ENCODE measurements at places on chromosomes 4 and X.
A peak's percentile ranks its signal among the peaks of the same experiment; 100 is the strongest.

DNA sequence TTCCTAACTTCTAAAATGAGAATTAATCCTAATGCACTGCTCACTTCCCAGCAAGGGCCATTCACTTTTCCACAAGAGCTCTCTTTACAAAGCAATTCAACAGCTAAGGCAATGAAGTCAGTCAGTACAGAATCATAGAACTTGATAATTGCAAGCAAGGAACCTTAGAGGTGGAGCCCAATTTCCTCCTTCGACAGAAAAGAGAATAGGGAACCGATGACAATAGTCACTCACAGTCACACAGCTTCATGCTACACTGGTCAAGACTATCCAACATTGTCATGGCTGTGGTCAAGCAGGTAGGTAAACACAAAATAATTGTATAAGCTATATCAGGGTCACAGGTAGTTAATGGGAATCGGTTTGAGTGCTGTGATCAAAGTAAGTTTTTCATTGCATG, 90.0 kb downstream of the ELOVL6 start:
- DNase-seq, result no peak

DNA sequence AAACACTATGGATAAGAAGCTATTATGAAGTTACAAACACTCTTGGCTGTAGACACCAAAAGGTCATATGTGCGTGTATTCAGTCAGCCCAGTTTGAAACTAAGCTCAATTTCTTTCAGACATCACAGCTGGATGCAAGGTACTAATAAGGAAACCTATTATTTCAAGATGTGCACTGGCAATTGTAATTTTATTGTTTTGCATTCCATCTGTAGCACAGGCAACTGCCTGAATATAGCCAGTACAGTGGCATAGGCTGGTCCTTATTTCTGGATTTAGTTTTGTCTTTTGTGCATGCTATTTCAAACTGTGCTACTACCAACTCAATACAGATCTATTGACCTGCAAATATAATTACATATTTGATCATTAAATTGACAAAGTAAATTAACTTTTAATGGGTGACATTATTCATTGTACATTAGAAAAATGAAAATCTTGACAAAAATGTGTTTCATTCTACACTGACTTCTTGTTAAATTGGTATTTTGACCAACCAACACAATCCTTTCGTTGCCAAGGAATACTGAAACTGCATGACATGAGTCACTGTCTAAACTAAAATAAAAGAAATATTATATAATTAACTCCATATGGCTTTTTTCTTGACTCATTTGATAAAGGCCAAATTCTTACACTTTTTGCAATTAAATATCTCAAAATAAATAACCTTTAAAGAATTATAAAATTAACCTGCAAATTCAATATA, 594.3 kb upstream of the ADGRL3 start:
- DNase-seq, result peak; percentile 72

GRCh38 chr4:139316733-139317132, 14.5 kb upstream of the NDUFC1 start:
- DNase-seq, result no peak

DNA sequence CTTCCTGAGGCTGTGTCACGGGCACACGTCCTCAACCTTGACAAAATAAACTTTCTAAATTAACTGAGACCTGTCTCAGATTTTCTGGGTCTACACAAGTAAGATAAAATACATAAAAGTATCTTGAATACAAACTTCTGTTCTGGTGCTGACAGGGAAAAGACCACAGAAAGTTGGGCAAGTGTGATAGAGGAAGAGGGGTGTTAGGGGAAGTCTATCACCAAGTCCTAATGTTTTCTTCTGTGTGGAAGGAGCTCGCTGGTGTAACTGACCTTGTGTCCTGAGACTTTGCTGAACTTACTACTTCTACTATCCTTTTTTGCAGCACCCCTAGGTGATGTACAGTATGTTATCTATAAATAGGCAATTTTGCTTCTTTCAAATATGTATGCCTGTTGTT, 97.0 kb upstream of the STIM2 start:
- DNase-seq, result no peak

DNA sequence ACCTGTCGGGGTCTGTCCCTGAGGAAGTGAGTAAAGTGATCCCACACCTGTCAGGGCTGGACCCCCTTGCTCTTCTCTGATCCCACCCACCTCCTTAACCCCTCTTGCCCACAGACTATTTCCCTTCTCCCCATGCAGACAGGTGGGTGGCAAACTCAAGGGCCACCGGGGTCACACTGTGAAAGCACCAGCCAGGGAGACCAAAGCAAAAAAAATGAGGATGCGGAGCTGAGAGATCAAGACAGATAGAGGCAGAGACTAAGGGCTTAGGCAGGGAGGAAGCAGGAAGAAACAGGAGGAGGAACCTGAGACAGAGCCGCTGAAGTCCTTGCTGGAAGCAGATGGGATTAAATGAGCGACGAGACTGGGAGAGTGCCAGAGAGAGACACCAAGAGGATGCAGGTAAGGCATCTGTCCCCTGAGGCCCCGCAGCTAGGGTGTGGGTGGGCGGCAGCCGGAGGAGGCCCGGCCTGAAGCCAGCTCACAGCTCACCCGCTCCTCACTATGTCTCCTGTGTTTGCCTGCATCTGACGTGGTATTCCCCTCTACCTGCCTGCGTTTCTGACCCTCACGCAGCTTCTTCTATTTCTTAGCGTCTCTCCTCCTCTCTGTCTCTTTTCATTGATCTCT, 7.2 kb downstream of the TIMM17B start:
- no peak for DNase-seq

DNA sequence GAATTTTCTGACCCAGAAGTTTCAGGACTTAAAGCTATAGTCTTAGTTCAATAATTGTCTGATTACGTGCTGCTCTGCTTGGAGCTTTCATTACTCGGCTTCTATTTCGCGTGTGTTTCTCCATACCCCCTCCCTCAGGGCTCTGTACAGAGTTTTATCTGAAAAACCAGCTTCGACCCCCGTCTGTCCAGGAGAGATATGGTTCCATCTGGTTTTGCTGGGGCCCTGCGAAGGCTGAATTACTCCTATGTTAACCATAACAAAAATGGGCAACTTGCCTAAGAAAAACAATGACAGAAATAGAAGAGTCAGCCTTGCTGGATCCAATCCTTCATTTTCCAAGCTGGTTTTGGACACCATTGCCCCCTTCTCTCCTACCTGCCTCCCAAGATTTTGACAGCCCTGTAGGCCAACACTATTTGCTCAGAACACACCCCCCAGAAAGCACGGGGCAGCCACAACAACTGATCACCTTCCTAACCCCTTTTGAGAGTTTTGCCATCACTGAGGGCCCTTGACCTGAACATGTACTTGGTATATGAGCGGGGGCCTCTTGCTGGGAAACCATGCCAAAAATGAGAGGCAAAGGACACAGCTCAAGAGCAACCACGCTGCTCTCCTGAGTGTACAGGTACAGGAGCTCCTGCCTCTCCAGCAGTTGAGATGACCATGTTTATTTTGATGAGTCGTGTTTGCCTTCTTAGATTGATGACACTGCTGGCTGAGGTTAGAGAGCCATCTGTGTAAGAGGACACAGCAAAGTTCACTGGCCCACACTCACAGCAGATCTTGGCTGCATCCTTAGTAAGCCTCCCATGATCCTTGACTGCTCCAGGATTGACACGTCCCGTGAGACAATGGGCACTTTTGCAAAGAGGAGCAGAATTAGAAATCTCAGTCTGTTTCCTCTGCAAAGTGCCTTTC, 36.2 kb upstream of the ATP6AP2 start:
- DNase-seq, result peak; percentile 15

DNA sequence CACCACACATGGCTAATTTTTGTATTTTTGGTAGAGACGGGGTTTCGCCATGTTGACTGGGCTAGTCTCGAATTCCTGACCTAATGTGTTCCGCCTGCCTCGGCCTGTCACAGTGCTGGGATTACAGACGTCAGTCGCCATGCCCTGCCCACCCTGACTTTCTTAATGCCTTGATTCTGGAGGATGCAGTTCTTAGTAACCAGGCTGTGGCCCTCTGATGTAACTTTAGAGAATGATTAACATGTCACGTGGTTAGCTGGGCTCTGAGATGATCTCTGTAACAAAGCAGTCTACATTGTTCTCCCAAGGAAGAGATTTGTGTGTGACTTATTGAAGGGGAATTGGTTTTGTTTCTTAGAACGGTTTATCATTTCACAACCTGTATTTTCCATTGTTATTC, 30.6 kb downstream of the ANK2 start:
- DNase-seq, result no peak

- DNase-seq, result no peak
These were observed 80.2 kb upstream of the ACSL4 start for GRCh38 chrX:109813236-109813635.

- peak; percentile 53 for DNase-seq
These were observed 688 bp upstream of the EVC start for GRCh38 chr4:5710065-5710960.

DNA sequence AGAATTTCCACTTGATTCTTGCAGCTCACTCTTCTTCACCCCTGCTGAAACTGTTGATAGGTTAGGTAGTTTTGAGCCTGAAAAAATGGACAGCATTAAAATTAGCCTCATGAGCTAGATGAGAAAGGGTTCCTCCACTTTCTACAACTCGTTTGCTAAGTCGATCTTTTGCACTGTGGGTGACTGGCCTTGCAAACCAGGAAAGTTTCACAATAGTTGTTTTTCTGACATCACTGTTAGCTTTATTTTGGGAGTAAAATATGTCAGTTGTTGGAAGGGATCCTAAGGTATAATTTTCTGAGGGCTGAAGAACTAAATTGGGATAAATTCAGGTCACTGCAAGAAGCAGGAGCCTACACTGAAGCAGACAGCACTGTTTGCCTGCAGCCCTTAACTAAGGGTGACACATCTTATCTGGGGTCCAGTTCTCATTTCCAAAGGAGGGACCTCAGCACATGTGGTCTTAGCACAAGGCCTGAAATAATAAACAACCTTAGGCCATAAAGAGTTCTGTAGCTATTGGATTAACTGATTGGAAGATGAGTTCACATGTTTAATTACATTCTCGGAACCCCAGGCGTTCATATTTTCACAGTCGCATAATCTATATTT, 29.1 kb downstream of the ANAPC4 start:
- DNase-seq, result peak; percentile 41

GRCh38 chrX:150577174-150577573, 8.8 kb downstream of the MTM1 start:
- no peak for DNase-seq

All from cardiac fibroblast (primary cell).